Glutamatergic neuron (in vitro differentiated cells): ENCODE measurements at places on chromosomes 5 and 9. TPM values are rescaled to one million over a fixed set of nuclear protein-coding genes. Genes with fewer than 3 reads are reported as not detected.

- DNase-seq: no peak
Measured at GRCh38 chr5:127337876-127338275, 47.3 kb downstream of the MEGF10 start.

Gene TEK
- 1.0 TPM for total RNA-seq

DNA sequence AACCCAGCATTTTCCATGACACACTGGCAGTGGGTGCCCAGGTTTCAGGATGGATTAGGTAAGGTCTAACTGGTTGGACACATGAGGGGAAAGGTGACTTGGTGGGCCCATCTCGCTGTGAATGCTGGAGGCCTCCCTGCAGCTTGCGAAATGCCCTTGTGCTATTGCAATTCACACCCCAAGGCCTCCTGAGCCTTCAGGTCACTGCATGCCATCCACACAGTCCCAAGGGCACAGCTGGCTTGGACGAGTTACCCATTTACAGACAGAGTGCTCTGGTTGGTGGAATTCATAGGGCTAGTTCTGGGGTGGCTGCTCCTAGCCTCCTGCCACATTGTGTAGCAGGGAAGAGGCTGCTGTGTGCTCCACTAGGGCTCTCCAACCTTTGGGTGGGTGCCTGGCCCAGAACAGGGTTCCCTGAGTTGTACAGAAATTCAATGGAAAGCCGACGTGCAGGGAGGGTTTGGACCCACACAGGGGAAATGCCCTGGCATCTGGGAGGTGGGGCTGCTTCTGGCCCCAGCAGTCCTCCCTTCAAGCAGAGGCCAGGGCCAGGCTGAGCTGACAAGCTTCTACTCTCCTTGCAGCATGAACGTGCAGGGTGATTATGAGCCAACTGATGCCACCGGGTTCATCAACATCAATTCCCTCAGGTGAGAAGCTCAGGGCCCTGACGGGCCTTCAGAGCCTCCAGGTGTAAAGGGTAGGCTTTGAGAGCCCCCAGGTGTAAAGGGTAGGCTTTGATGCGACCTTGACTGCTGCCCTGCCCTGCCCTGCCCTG is 54.3 kb downstream of the ASS1 start:
- DNase-seq: no peak

Gene OXCT1
- 24.7 TPM for total RNA-seq

DNA sequence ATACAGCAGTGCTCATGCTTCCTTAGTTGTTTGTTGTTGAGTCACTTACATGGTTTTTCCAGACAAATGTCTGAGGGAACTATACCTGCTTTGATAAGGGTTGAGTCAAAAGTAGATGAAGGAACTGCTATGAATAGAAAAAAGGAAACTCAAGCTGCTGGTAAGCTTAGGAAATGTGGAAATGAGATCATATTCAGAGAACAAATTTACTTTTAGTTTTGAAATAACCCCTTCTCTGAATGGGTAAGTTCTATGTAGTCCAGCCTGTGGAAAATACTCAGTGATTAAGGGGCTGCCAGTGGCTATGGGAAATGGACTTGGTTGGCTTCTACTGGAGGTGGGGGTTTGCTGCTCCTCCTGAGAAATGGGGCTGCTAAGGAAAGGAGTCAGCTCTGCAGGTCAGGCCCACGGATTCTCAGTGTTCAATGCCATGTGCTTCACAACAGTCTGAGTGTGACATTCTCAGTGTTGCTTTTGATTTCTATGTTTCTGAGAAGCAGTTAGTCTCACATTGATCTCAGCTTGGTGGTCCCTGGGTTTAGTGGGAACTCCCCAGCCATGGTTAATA is 47.7 kb upstream of the GLRX start:
- no peak for DNase-seq

DNA sequence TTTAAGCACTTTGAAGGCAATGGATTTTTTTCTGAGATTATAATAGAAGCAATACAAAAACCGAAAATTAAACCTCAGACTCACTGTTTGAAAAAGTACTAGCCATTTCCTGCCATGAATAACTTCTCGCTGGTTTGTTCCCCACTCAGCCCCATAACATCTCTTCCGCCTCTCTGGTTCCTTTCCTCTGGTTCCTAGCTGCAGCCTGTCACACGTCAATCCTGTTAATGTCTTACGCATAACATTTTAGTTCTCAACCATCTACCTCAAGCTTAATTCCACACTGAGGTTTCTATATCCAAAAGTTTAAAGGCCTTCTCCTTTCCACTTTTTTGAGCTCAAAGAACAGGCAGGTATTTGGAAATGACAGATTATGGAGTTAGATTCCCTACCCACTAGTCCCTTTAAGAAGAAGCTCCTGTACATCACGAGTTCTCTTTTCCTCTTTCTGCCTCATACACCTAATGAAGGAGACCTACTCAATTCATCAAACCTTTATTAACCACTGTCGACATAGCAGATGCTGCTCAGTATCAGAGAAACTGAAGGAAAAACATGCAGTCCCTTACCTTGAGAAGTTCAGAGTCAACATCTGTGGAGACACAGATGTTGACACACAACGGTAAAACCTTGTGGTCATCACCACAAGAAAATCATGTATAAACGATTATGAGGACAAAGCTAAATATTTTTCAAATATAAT is 243.0 kb upstream of the PTGER4 start:
- no peak for DNase-seq

GRCh38 chr5:643351-643801 is 31.2 kb downstream of the CEP72 start:
- no peak for DNase-seq

Gene CLIC3
- not detected for total RNA-seq

DNA sequence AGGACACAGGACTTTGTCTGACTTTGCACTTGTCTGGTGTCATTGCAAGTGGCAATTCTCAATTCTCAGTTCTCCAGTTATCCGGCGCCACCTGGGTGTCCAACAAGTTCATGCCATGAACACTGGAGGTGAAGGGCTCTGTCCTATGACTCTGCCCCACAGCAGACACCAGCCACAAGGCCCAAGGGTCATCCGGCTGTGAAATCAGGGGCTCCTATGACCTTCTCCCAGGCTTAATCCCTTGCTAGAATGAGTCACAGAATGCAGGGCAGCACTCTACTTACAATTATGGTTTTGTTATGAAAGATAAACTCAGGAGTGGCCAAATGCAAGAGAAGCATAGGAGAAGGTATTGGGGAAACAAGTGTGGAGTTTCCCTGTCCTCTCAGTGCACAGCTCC is 392.0 kb downstream of the GADD45G start:
- no peak for DNase-seq

Gene SCGB3A2
- 1.2 TPM for total RNA-seq

DNA sequence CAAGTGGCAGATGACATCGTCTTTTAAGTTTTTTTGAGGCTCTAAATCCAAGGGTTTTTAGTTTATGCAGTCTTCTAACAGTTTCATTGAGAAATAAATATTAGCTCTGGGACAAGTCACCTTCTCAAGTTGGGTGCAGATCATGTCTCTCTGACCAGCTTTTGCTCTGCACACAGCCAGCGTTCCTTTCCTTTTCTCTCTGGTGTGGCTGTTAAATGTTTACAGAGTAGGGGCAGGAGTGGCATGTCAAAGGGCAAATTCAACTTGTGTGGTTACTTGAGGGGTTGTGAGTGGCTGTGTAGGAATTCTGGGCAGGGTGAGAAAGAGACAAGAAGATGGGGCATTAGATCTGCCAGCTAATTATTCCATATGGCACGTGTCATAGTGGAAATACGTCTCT is 187.5 kb upstream of the HMHB1 start:
- no peak for DNase-seq

- DNase-seq: no peak
Measured at GRCh38 chr5:132788508-132788907, 11.5 kb upstream of the SEPTIN8 start.

- no peak for DNase-seq
Measured at GRCh38 chr9:75601280-75601679, 289.2 kb upstream of the PCSK5 start.
